ENCODE measurements at places on chromosomes 3 and 15. TPM values are rescaled to one million over a fixed set of nuclear protein-coding genes. Genes with fewer than 3 reads are reported as not detected.
A peak's percentile ranks its signal among the peaks of the same experiment; 100 is the strongest.

GRCh38 chr3:155185631-155186071, 105.5 kb downstream of the MME start:
- H3K4me1 ChIP-seq = peaks cover 6% of the 10 kb centered on the region
- H3K4me3 ChIP-seq = no peak overlapping the region
- H3K27me3 ChIP-seq = peaks cover 1% of the 10 kb centered on the region
- no peak for DNase-seq
- H3K36me3 ChIP-seq = no peaks in the 10 kb centered on the region

GRCh38 chr3:72111265-72112205, 326.6 kb upstream of the PROK2 start:
- H3K36me3 ChIP-seq = no peaks in the 10 kb centered on the region
- no peak overlapping the region for H3K4me3 ChIP-seq
- H3K27ac ChIP-seq = no peak overlapping the region
- DNase-seq = no peak
- no peaks in the 10 kb centered on the region for H3K4me1 ChIP-seq

DNA sequence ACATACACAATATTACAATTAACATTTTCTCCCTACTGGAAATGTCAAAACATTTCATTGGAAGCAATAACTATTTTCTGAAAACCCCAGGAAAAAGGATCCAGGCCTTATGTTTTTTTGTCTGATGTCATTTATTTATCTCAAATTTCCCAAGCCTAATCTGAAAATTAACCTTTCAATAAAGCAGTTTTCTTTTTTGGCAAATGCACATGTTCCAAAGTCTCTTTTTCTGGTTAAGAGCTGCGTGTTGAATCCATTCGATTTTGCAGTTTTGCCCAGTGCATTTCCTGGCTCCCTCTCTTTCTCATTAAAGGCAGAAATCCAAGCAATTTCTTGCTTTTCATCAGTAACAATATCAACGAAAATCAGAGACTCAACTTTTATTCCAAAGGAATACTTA, 222.3 kb downstream of the NR1D2 start:
- no peaks in the 10 kb centered on the region for H3K36me3 ChIP-seq
- H3K27me3 ChIP-seq = no peaks in the 10 kb centered on the region
- no peak overlapping the region for H3K27ac ChIP-seq
- H3K4me1 ChIP-seq = no peaks in the 10 kb centered on the region
- no peak overlapping the region for H3K4me3 ChIP-seq

DNA sequence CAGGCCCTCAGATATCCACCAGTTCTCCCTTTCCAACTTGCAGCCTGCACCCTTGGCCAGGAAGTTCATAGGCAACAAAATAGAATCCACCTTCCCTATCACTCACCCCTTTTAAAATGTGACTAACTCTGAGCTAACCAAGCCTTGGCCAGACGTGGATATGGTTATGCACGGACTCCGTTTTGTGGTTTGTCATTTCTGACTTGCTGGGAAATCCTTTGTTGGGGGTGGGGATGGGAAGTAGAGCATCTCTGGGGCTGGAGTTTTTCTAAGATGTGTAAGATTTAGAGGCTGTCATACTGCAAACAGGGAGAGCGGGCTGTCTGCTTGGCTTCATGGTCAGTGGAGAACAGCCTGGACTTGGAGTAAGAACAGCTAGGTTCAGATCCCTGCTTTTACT, 62.6 kb downstream of the SMAD3 start:
- H3K27ac ChIP-seq = peak overlapping the region; percentile 66
- peaks cover 82% of the 10 kb centered on the region for H3K4me1 ChIP-seq
- peak overlapping the region; percentile 49 for H3K4me3 ChIP-seq
- H3K36me3 ChIP-seq = peaks cover 44% of the 10 kb centered on the region
- peak; percentile 69 for DNase-seq

The ANKUB1 gene
- not detected for total RNA-seq

The TP63 gene
- 1.1 TPM for total RNA-seq

The RABL3 gene
- total RNA-seq = 29.3 TPM

The DUT gene
- total RNA-seq = 259 TPM

The BRK1 gene
- 98.8 TPM for total RNA-seq

Measured in activated CD4-positive, alpha-beta T cell treated with anti-CD3 and anti-CD28 coated beads, Interleukin-2, amount 10 ng/mL, durations not matched to agents 24 days and 14 days (primary cell).